ENCODE measurements at places on chromosomes 12 and 14. TPM values are rescaled to one million over a fixed set of nuclear protein-coding genes. Genes with fewer than 3 reads are reported as not detected.

GNG2 gene
- total RNA-seq: not detected

CLEC2A gene
- not detected for total RNA-seq

KRT74 gene
- not detected for total RNA-seq

GYS2 gene
- total RNA-seq: not detected

DLGAP5 gene
- 0.07 TPM for total RNA-seq

ADCY6 gene
- total RNA-seq: 19.1 TPM

TMEM229B gene
- total RNA-seq: 4.8 TPM

TMEM117 gene
- 16.3 TPM for total RNA-seq

KLC1 gene
- 140 TPM for total RNA-seq

DPY19L2 gene
- total RNA-seq: 1.6 TPM

CCNT1 gene
- 38.9 TPM for total RNA-seq

CLEC4C gene
- not detected for total RNA-seq

MSI1 gene
- total RNA-seq: not detected

All from nasal cavity respiratory epithelium epithelial cell of viscerocranial mucosa (primary cell).